ENCODE measurements at places on chromosomes 11 and 22.

- DNase-seq, result no peak
Observed at GRCh38 chr22:44402196-44403111, 89.7 kb upstream of the SHISAL1 start.

DNA sequence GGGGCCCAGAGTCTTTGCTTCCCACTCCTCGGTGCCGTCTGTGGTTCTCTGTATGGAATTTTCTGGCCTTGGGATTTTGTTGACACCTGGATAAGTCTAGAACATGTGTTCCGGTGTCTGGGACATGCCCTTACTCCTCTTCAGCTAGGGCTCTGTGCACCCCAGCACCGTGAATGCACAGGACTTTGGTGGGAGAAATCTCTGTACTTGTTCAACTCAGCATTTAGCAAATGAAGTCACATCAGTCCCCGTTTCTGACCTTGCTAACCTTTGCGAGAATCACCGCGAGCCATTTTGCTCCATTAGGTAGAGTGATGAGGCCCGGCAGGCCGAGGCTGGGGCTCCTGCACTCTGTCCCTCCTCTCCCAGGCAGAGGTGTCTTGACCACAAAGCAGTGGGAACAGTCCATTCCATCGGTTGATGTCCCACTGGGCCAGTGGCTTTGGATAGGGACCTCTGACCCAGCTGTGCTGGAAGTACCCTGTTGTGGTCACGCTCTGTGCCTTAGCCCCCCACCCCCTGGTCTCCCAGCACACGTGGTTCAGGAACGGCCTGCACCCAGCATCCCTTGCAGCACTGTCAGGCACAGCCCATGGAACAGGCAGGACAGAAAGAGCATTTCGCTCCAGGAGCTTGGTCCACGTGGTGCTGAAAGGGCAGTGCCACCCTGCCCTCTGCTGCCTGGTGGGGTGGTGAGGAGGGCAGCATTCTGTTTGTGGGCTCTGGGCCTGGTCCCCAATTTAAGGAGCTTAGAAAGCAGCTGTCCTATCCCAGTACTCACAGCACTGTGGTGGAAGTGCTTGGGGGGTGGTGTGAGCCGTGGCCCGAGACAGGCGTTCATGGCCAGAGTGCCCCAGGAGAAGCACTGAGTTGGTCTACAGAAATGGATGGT lies 73.4 kb downstream of the MED15 start:
- no peak for DNase-seq

DNA sequence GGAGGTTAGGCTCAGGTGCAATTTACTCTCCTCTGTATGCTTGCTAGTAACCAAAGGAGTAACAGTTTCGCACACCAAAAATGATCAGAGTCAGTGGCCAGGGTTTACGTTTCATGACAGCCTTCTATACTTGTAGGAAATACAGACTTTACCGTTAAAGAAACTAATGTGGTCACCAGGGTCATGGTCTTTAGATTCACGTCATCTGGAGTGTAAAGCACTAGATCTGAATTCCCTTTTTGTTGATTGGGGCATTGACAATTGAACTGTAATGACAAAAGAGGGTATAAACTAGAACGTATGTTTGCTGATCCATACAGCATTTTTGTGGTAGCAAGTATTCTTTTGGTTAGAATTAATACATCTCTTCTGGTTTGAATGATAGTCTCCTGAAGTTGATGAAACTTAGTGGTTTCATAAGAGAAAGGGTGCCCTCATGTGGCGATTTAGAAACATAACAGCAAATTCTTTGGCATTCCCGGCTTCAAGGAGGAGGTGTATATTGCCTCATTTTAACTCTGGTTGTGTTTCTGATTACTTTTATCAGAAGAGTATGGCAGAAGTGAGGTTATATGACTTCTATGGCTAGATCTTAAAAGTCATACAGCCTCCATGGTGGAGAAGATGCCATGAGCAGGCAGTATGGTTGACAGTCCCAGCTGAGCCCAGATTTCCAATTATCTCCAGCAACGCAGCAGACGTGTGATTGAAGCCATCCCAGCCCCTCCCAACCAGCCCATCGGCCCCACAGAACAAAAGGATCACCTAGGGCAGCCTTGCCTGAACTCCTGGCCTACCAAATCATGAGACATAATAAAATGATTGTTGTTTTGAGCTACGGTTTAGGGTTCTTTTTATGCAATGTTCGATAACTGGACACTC lies 35.1 kb downstream of the MMP7 start:
- peak; percentile 91 for DNase-seq

DNA sequence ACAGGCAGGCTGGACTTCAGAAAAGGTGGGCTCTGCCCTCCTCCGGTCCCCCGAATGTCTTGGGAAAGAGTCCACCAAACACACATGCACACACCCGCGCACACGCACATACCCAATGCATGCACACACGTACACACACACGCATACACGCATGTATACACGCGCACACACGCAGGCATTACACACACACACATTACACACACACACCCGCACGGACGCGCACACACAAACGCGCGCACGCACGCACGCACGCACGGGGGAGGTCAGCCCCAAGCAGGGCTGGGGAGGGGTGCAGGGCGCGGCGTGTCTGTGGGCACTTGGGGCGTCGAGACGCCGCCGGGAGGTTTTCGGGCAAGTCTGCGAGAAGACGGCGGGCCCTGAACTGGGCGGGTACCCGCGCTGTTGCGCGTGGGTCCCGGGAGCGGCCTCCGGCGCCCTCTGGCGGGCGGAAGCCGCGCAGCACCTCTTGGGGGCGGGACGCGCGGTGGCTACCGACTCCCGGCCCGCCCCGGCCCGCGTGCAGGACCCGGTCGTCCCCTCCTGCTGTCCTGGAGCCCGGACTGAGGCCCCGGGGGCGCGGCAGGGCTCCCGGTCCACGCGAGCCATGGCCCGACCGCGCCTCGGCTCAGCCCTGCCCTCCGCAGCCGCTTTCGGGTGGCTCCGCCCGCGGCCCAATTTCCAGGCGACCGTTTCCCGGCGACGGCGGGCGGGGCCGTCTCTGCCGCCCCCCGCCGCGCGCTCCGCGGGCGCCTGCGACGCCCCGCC lies 3.6 kb downstream of the SEPTIN5 start:
- DNase-seq, result peak; percentile 80

- DNase-seq, result no peak
Observed at GRCh38 chr22:36549033-36549432, 20.1 kb upstream of the EIF3D start.

DNA sequence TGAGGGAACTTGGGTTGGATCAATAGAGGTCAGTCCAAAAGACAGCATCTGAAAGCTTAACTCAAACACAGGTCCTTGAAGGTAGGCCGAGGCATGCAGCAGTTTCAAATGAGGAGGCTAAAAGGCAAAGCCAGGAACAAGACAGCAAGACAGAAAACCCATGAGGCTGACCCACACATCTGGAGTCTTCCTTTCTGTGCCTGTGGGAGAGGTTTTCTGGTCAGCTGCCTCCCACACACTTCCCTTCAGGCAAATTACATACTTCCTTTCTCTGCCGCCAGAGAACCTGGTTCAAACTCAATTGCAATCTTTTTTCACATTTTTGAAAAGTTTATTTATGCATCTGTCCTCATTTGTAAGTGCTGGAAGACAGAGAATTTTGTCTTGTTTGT lies 29.8 kb upstream of the CRTAM start:
- DNase-seq, result peak; percentile 45

- DNase-seq, result peak; percentile 64
Observed at GRCh38 chr11:36724742-36725385, 126.8 kb upstream of the RAG2 start.

DNA sequence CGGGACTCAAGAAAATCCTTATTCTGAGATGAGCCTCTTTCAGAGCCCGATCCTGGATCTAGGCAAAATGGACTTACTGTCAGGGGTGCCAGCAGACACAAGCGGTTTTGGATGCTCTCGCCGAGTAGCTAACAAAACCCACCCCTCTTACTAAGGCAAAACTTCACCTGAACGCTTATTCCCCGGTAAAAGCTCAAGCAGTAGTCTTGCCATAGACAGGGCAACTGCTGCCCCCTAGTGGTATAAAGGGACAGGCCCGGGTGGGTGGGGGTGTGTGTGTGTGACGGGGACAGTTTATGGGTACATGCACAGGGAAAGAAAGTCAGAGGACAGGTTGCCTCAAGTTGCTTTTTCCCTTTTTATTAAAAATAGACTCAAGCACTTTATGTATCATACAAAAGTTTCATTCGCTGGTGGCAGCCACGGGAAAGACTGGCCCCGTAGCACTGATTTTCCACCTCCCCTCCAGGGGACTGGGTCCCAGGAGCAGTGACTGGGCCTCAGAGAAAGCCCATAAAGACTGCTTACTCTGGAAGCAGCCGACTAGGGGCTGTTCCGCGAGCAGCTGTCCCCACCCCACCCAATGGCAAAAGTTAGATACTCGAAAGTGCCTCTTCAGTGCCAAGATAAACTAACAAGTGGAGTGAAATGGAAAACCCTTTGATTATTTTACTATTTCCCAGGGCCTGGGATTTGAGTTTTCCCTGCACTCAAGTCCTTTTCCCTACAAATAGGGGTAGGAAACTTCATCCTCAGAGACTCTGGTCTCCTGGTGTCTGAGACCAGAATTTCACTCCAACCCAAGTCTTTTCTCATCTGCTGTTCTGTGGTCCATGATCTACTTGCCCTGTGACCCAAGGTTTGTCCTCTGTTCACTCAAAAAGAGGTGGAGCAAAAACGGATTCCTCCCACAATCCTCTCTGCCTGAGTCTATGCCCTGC lies 4.7 kb downstream of the YPEL4 start:
- DNase-seq, result peak; percentile 92

GRCh38 chr11:65879617-65880016 lies at the start of gene CTSW:
Gene CTSW, plus strand, starts transcription at chr11:65879837. Its CDS starts 18 bp downstream, at chr11:65879855.
- DNase-seq, result peak; percentile 92

DNA sequence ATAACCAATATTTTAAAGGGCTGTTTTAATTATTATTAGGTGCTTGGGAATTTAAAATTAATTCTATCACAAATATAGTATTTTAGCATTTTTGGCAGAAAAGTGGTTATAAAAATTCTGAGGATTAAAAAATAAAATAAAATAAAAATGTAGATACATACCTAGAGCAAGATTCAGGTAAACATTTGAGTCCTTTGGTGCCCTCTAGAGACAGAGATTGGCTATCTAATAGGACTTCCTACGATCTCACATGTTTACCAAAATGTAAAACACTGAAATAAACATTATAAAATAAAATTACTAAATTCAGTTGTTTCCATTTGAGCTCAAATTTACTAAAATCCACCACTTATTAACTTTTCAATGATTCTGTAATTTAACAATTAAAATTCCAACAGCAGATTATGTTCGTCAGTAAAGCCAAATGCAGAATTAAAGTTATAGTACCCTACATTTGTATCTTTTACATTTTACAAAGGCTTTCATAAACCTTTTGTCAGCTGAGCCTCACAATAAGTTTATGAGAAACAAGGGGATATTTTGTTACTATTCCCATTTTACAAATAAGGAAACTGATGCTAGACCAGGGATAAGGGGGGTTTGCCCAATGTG lies 27.7 kb downstream of the SLC36A4 start:
- DNase-seq, result peak; percentile 26

GRCh38 chr22:20234314-20234682 lies 33.8 kb downstream of the RTN4R start:
- DNase-seq, result no peak

DNA sequence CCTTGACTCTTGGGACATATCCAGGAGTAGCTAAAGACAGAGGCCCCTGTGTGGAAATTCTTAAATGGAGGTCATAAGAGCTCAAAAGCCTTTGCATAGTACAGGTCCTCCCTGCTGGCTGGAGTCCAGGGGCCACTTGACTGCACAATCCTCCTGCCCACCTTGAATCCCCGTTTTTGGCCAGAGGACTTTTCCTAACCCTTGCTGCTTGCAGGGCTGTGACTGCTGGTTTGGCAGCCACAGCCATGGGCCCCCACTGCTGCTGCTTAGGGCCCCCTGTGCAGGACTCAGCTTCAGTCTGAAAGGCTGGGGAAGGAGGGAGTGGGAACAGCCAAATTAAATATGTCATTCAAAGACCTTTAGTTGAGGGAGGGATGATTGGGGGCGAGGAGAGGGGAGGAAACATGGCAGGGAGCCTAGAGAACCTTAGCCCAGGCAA lies 33.4 kb downstream of the ARHGAP1 start:
- DNase-seq, result no peak

GRCh38 chr11:74195828-74196227 lies 24.7 kb downstream of the PPME1 start:
- DNase-seq, result no peak

DNA sequence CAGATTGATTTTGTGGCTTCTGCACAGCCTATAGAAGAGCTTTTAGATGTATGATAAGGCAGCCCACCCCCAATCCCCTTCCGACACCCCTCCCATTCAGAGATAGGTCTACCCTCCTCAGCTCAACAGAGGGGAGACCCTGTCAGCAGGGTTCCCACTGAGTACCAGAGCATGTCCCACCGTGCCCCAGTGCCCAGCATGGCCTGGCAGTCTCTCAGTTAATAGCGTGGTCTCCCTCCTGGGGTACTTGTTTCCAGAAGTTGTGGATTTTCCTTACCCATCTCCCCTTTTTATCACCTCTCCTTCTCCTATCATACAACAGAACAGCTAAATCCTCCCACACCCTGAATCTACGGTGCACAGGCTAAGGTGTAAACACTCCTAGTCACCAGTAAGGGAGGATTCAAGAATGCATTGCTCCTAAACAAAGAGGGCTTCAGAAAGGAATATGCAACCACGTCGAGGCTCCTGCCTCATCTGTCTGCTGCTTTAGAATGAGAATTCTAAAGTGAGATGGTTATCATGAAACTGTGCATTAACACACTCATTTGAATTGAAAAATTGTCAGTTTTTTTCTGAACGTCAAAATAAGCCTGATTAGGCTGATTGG lies 6.7 kb downstream of the PLAAT2 start:
- no peak for DNase-seq

- DNase-seq, result no peak
Observed at GRCh38 chr22:37383341-37383740, 43.9 kb downstream of the ELFN2 start.

GRCh38 chr11:124793466-124794278 lies 6.5 kb downstream of the MSANTD2 start:
- DNase-seq, result peak; percentile 86

- no peak for DNase-seq
Observed at GRCh38 chr11:126581871-126582648, 226.6 kb downstream of the ST3GAL4 start.

- DNase-seq, result peak; percentile 93
Observed at GRCh38 chr11:2533587-2534133, 88.9 kb downstream of the KCNQ1 start.

GRCh38 chr11:8886322-8886721 lies 24.7 kb upstream of the AKIP1 start:
- DNase-seq, result no peak

DNA sequence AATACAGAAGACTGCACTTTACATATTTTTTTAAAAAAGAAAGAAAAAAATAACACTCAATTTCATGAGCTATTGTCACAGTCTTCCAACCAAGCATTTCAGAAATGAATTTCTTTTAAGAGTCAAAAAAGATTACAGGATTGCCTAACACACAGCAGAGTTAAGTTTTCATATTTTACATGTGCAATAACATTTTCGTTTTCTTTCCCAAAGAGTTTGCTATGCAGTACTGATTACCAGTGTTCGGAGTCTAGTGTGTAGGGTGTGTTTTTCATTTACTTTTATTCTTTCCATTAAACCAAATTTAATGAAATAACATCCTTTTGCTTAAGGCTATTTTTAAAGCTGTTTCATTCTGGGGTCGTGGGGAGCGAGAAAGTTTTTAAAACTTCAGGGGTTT lies 53.2 kb downstream of the MN1 start:
- DNase-seq, result no peak

GRCh38 chr22:23894710-23895598 lies 771 bp downstream of the MIF start:
- DNase-seq, result peak; percentile 92

GRCh38 chr11:103619480-103619879 lies 417.0 kb upstream of the DDI1 start:
- peak; percentile 5 for DNase-seq

All from hematopoietic multipotent progenitor cell treated with erythropoietin and hydrocortisone succinate and interleukin-3 and kit ligand, for 4 days (in vitro differentiated cells).